ENCODE measurements at places on chromosomes 2 and 18.

DNA sequence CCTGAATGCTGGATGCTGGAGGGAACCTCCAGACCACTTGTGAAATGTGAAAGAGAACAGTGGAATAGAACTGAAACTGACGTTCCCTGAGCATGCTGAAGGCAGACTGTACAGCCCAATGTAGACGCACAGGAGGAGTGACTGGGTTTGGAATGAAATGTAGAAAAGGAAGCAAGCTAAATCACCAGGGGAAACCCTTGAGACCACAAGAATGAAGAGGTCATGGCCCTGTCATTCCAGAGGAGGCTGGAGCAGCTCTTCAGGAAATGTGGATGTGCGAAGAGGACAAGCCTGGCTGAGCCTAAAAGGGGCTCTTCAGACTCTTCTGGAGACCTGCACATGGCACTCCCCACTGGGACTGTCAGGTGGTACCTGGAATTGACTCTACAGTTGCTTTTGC is 118.5 kb upstream of the ALPP start:
- peak; percentile 54 for DNase-seq

GRCh38 chr2:23158306-23158705 is 226.7 kb upstream of the KLHL29 start:
- no peak for DNase-seq

DNA sequence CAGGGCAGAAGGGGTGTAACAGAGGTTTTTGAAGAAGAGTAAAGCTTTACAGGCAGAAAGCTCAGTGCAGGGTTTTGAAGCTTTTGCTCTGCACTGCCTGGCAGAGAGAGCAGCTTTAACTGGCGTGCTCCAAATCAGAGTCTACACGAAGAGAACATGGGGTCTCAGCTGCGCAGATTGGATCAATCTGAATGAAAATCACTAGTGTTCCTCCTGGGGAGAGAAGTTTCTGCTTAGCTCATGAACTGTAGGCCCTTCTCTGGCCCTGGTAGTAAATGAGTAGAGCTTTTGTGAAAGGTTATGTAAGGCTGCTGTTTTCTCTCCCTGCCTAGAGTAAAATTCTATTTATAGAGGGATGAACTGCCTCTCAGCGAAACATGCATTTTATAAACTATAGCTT is 13.6 kb downstream of the DCC start:
- no peak for DNase-seq

GRCh38 chr18:8376113-8376512 is 233.1 kb upstream of the RAB12 start:
- DNase-seq = no peak

Measured in femur (tissue), 1 donor.